CD8-positive, alpha-beta memory T cell (primary cell): ENCODE measurements at places on chromosomes 16 and 17.

DNA sequence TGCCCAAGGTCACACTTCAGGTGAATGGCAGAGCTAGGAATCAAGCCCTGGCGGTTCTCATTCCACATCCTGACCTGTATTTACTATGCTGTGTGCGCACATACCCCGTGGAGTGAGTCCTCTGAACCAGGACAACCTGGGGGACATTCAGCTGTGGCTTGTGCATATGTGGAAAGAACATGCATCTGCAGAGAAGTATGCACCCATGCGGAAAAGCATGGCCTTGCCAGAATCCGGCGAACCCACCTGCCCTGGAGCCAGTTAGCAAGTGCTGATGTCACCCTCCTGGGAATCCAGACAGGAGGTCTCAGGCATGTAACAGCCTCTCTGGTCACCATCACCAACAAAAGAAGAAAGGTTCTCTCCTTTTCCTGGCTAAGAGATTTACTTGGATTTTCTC is 1.9 kb downstream of the RASL10B start:
- no peak for DNase-seq

- DNase-seq, result no peak
Observed at GRCh38 chr16:86211800-86212199, 298.5 kb upstream of the FOXF1 start.

GRCh38 chr17:7252176-7253043 is at the start of gene ELP5:
TSS of gene ELP5 (plus strand) at chr17:7252215. CDS start at chr17:7252551, 336 bp downstream.
- peak; percentile 92 for DNase-seq

- DNase-seq, result no peak
Observed at GRCh38 chr17:3004925-3005324, 58.5 kb downstream of the OR1D5 start.

- DNase-seq, result no peak
Observed at GRCh38 chr16:27474921-27475320, 72.9 kb downstream of the IL21R start.

DNA sequence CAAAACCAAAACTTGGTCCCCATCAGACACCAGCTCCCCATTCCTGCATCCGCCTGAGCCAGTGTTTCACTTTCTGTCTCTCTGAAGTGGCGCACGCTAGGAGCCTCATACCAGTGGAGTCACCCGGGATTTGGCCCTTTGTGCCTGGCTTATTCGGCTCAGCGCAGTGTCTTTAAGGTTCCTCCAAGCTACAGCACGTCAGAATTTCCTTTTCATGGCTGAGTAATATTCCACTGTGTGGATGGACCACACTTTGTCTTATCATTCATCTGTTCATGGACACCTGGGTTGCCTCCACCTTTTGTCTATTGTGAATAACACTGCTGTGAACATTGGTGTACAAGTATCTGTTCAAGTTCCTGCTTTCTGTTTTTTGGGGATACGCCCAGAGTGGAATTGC is 45.2 kb upstream of the CHMP6 start:
- DNase-seq, result no peak

DNA sequence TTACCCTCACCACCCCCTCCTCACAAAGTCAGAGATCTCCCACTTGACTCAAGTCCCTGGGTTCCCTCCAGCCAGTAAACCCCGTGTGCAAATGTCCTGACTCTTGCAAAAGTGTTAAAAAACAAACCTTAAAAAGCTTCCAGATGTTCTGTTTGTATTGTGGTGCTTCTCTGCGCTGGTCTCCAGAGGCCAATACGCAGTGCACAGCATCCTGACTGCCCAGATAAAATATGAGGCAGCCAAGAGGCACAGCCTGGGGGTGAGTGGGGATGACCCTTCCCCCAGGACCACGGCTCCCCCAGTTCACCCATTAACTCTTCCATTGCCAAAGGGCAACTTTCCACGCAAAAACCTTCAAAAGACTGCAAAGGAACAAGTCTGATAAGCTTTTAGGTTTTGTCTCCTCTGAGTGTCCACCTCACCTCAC is 291.8 kb downstream of the SOX9 start:
- DNase-seq, result no peak

- no peak for DNase-seq
Observed at GRCh38 chr17:61400717-61401388, 1.2 kb downstream of the TBX2 start.

DNA sequence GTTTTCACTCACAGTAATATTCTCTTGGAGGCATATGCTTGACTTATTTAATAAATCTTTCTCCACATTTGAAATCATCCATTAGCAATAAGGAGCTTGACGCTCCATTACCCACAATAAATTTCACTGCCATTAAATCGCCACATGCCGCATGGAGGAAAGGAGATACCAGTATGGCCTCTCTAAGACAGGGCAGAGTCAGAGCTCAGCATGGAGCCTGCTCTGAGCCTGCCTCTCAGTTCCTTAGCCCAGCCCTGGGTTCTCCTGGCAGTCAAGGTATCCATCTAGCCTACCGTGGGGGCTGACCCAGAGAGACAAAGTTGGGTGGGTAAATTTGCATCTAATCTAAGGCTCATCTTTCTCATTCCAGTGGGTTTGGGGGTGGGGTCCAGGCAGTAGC is 80.3 kb upstream of the CES5A start:
- no peak for DNase-seq
